ENCODE measurements at places on chromosomes 3 and 15.

GRCh38 chr3:63963496-63963895, 51.3 kb upstream of the SCAANT1 start:
- DNase-seq = no peak

DNA sequence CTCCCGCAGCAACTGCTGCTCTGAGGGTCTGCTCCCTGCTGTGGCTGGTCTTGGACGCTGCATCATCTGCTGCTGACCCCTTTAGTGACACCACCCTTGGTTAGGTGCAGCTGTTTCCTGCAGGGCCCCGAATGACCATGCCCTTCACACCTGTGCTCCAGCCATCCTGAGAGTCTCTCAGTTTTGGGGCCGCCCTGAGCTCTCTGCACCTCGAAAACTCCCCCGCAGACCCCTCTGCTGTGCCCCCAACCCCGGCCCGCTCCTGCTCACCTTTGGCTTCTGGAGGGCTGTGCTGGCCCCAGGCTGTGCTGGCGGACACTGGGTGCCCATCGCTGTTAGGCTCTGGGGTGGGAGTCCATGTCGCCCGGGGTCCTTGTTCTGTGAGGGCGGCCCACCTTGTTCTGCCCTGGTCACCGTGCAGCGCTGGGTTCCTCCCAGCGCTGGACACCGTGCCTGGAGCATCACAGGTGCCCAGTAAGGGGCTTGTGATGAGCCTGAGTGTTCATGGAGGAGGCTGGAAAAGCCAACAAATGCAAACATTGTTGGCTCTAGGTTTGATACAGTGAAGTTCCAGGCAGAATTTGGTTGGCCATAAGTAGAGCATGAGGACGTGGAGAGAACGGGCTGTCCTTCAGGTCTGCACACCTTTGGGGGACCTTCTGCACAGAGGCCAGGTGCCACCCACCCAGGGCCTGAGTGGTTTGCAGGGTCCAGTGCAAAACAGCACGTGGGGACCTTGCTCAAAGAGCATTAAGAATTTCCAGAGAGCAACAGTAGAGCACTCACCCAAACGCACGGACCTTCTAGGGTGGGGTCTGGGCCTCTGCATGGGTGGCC, 12.3 kb downstream of the ABTB1 start:
- no peak for DNase-seq

DNA sequence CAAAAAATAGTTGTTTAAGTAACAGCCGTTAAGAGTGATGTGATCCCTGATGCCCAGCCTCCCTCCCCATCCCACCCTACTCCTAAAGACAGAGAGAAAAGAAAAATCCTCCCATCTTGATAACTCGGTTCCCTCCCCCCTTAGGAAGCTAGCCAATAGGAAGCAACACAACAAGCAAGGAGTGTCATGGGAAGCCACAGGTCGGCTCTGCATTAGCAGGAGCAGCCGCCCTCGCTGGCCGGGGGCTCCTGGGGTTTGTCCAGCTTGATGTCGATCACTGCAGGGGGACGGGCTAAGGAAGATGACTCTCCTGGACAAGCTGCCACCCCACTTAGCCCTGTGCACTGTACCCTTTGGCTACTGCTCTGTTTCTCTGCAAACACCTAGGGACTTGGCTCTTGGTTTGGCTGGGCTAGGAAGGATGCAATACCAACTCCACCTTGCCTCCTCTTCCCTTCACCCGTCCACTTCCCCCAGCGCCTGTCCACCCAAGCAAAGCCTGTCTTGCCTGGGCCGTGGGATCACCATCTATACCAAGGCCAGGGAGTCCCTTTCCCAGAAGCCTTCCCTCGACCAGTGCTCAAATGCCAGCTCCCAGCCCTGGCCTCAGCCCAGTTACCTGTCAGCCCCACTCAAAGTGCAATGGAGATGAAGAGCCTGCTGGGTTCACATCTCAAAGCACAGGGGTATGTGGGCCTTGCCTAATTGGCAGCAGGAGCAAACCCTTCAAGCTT, 23.1 kb downstream of the SRPRB start:
- DNase-seq = peak; percentile 83

DNA sequence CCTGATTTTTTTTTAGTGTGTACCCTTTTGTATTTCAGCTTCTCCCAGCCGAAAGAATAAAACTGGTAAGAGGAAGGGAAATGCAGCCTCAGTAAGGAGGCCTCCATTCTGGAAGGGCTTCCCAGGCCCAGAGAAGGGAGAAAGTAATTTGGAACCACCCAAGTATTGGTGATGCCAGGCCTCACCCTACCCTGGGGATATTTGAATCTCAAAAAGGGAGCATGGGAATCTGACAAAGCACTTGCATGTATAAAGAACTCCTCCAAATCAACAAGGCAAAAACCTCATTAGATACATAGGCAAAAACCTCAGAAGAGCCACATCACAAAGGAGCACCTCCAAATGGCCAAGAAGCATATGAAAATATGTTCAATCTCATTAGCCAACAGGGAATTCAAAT, 68.8 kb upstream of the GLCE start:
- DNase-seq = no peak

DNA sequence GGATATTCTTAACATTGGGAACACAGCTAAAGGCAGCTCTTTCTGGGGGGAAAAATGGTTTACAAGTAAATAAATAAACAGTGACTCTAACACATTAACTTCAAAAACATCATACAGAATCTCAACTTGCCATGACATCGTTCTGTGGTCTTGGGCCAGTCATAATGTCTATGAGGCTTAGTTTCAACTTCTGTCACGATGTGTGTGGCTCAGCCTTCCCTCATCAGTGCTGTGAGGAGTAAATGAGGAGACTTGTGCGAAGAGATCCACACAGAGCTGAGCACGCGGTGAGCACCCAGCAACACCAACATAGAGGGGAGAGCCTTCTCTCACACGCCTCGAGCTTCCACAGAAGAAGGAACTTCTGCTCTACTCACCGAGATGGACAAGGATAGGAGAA, 49.0 kb downstream of the DZIP1L start:
- no peak for DNase-seq

DNA sequence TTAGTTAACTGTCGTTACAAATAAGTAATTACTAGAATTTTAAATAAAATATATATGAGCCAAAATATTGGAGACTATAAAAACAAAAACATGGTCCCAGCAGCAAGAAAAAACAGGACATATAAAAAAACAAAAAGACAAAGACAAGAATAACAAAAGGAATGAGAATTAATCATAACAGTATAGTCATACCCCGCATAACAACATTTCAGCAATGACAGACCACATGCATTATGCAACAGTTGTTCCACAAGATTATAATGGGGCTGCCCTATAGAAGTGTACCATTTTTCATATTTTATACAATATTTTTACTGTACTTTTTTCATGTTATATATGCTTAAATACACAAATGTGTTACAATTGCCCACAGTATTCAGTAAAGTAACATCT, 5.6 kb downstream of the HLTF start:
- DNase-seq = no peak

GRCh38 chr3:111509308-111509707, 32.7 kb upstream of the CD96 start:
- no peak for DNase-seq

GRCh38 chr15:74769463-74770025, 12.3 kb upstream of the CSK start:
- no peak for DNase-seq

- DNase-seq = no peak
Observed at GRCh38 chr3:117518364-117518763, 808.8 kb downstream of the TUSC7 start.

DNA sequence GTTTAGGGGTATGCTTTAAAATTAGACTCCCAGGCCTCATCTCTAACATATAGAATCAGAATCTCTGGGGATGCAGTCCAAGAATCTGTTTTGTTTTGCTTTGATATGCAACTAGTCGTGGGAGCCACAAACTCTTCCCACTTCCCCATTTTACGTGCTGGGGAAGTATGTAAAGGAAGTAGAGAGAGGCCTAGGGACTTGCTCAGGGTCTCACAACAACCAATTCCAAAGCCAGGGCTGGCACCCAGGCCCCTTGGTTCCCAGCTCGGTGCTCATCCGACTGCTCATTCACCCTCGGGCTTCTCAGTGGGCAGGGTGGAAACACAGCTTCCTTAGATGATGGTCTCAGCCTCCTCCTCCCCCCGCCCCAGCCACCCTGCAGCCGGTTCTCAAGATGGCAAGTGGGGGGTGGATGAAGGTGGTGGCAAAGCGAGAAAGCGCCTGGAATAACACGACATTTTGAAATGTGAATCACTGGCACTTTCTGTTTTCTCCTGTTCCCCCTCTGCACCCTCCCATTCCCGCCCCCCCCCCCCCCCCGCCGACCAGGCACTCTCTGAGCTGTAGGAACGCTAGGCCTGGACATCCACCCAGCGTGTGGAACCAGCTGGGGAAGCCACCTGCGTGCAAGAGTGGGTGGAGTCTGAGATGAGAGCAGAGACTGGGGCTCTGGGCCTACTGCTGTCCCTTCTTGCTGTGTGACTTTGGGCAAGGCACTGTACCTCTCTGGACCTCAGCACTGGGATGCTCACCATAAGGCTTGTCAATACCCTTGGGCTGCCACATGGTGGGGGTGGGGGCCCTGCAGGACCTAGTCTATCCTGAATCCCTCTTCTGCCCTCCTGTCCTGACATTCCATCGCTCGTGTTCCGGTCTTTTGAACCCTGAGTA, 214.5 kb downstream of the RPLP1 start:
- DNase-seq = no peak

DNA sequence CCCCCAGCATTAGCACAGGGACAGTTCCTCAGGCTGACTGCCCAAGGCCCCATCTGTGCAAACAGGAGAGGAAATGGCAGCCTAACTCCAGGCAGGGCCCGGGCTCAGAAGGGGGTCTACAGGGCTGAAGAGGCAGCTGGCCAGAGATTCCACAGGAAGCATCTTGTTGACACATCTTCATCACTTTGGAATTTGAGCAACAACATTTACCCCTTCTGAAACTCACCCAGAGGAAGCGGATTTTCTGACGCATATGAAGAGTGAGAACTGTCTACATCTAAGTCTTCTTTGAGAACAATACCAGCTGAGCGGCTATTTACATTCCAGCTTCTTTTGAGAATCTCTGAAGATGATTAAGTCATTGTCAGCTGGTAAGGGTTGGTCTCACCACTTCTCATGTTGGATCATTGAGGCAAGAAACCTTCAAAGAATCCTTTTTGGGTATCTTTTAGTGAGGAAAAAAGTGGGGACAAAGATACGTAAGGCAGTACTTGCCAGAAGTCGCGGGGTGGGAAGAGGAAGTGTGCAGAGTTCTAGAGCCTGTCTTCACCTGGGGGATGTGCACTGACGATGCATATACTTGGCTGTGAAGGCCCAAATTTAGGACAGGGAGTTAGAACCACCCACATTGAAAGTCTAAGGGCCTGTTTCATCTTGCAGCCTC, 25.4 kb upstream of the SRP14 start:
- no peak for DNase-seq

- no peak for DNase-seq
Observed at GRCh38 chr3:52085681-52086282, 29.4 kb upstream of the DUSP7 start.

DNA sequence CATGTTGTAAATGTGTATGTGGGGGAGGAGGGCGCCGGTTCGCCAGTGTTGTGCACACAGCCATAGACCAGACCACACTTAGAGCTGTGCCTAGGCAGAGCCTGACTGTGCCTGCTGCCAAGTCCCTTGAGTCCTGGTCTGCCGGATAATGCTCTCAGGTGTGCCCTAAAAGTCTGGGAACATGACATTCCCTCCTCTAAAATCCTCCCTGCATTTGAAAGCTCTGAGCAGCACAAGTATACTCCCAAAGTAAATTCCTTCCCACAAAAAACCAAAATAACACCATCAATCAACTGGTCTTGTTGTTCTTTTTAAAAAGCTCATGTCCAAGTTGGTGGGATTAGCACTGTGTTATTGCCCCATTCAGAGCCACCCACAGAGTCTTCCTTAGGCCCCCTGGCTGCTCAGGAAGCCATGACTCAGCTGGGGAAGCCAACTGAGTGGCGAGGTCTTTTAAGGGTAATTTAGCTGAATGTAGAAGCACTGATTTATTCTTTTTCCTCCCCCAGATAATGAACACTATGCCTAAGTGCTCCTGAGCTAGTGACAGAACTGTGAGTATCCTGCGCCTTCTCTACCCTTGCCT, 147.8 kb upstream of the MCTP2 start:
- peak; percentile 80 for DNase-seq

- DNase-seq = no peak
Observed at GRCh38 chr15:32994810-32995424, 199.6 kb downstream of the FMN1 start.

- DNase-seq = no peak
Observed at GRCh38 chr3:169980055-169980454, 13.4 kb downstream of the SEC62 start.

DNA sequence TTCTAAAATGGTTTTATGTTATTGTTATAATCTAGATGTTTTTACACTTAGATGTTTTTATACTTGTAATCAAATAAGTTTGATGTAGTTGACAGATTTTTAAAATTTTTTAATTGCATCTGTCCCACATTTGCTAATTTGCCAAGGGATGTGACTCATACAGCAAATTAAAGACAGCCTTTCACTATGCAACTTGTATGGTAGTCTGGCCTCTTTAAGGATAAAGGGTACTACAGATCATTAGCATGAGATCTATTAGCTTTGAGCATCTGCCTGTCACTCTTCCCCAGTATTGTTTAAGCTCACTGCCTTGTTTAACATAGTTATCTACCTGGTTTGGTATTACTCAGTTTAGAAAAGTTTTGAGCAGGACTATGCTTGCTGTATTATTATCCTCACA, 83.0 kb downstream of the NPTN start:
- DNase-seq = no peak

DNA sequence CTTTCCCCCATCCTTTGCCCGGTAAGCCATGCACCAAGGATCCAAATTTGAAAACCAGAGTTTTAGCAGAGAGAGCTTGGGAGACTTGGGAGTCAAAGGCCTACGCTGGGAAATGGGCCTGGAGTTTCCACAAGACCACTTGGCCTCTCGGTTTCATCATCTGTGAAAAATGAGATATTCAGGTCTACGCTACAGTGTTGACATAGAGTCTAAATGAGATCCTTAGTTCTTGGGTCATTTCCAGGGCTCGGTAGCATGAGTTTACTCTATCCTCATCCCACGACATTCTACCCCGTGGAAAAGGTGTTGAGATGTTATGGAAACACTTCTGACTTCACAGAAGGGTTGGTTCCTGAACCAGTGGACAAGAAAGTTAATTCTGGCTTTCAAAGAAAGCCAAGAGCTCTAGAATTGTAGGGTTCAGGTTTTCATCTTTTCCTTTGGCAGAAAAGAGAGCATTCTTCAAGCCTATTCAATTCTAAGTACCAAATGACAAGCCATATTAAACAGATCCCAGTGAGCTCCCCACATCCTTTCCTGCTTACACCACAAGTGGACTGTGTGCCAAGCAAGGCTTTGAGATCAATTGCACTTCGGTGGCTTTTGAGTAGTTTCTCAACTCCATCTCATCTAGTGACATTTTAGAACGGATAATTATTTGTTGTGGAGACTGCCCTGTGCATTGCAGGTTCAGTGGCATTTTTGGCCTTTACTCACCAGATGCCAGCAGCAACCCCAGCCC, 219.7 kb downstream of the SLCO3A1 start:
- no peak for DNase-seq

- no peak for DNase-seq
Observed at GRCh38 chr3:58874248-58874741, 175.5 kb downstream of the CFAP20DC start.

Data from esophagus muscularis mucosa (tissue), 4 donors.